ENCODE measurements at places on chromosomes 4 and X.

- H3K4me3 ChIP-seq = no peak overlapping the region
- no peak for DNase-seq
- no peaks in the 10 kb centered on the region for H3K27me3 ChIP-seq
- H3K4me1 ChIP-seq = peaks cover 8% of the 10 kb centered on the region
- no peak overlapping the region for H3K27ac ChIP-seq
Observed at GRCh38 chr4:147094238-147094637, 148.6 kb upstream of the TTC29 start.

DNA sequence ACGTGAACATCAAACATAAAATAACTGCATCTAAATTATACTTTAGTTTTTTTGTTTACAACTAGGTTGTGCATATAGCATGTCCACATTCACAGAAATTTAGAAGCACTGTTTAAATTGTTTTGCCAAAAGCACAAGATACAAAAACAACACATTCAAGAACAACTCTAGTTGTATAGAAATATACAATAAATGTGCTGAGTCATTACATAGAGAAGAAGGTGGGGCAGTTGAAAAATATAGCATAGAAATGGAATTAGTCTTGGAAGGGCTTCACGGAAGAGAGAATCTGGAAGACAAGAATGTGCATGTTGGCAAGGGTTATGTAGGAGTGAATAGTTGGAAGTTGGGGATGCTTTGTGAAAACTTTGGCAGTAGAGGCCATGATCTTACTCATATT is 239.0 kb upstream of the GLRA2 start:
- no peak overlapping the region for H3K27ac ChIP-seq
- H3K27me3 ChIP-seq = no peaks in the 10 kb centered on the region
- no peak for DNase-seq
- H3K4me3 ChIP-seq = no peak overlapping the region
- H3K36me3 ChIP-seq = no peaks in the 10 kb centered on the region
- no peaks in the 10 kb centered on the region for H3K4me1 ChIP-seq

DNA sequence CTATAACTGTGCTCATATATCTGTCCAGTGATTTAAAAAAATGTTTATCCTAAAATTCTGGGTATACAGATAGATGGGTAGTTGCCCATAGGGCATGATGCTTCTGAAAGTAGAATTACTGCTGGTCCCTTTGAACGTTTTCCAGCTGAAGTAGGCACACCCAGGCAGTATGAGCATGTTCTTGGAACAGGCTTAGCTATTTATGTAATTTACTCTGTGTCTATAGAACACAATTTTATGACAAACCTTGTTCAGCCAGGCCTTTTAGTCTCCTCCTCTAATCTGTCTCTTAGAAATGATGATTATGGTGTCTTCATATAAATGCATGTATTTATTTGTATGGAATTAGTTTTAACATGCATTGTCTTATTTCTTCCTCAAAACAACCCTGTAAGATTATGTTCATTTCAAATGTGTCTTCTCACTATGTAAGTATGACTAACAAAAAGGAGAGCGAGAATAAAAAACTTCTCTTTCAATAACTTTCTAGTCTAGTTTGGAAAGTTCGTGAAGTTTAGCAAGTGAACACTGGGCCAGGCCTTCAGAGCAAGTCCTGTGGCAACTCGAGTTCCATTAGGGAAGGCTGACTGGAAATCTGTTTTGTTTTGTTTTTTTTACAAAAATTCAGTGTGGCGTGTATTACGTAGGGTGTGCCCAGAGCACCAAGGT is 142.0 kb downstream of the AFF1 start:
- no peak overlapping the region for H3K27ac ChIP-seq
- no peak overlapping the region for H3K4me3 ChIP-seq
- DNase-seq = no peak
- H3K27me3 ChIP-seq = no peaks in the 10 kb centered on the region

GRCh38 chr4:61224573-61224972 is 24.4 kb downstream of the ADGRL3 start:
- no peaks in the 10 kb centered on the region for H3K27me3 ChIP-seq
- H3K4me3 ChIP-seq = no peak overlapping the region
- no peak for DNase-seq
- H3K27ac ChIP-seq = no peak overlapping the region

DNA sequence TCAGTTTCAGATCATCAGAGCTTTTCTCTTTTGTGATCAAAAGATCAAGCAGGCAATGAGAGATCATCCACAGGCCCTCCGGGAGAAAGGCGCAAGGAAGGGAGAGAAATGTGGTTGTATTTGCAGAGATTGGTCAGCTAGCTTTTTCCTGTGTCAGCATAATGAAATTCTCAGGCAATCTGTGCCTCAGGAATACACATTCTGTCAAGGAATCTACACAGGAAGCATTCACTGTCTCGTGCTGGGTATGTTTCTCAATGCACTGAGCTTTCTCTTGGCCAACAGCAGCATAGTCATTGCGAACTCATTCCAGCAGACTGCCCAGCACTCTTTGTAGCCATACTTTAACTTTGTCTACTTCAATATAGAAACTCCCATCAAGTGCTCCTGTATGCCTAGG is 413.7 kb downstream of the PPP3CA start:
- DNase-seq = no peak
- H3K4me3 ChIP-seq = no peak overlapping the region
- H3K36me3 ChIP-seq = no peaks in the 10 kb centered on the region
- no peaks in the 10 kb centered on the region for H3K27me3 ChIP-seq

DNA sequence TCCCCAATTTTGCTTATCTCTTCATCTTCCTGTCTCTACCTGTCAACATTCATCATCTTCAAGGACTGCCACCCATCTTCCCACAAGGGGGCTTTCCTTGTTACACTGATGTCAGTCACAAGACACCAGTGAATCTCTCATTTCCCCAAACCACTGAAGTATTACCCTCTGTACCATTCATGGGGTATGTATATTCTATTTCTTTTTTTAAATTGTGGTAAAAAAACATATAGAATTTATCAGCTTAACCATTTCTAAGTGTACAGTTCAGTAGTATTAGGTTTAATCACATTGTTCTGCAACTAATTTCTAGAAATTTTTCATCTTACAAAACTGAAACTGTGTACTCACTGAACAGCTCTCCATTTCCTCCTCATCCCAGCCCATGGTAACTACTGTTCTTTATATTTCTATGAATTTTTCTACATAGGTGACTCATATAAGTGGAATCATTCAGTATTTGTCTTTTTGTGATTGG is 98.6 kb downstream of the LARP7 start:
- H3K4me1 ChIP-seq = no peaks in the 10 kb centered on the region
- H3K4me3 ChIP-seq = no peak overlapping the region
- H3K36me3 ChIP-seq = no peaks in the 10 kb centered on the region
- no peaks in the 10 kb centered on the region for H3K27me3 ChIP-seq
- no peak for DNase-seq
- H3K27ac ChIP-seq = no peak overlapping the region

GRCh38 chr4:1743551-1743950 is 22.2 kb downstream of the TACC3 start:
- H3K36me3 ChIP-seq = peaks cover 2% of the 10 kb centered on the region
- H3K4me3 ChIP-seq = no peak overlapping the region
- H3K4me1 ChIP-seq = no peaks in the 10 kb centered on the region
- DNase-seq = no peak
